ENCODE measurements at places on chromosomes 16 and 17. TPM values are rescaled to one million over a fixed set of nuclear protein-coding genes. Genes with fewer than 3 reads are reported as not detected.

RNF166 gene
- 10.9 TPM for total RNA-seq

KCNG4 gene
- total RNA-seq: not detected

ZNHIT3 gene
- total RNA-seq: 14.0 TPM

DNA sequence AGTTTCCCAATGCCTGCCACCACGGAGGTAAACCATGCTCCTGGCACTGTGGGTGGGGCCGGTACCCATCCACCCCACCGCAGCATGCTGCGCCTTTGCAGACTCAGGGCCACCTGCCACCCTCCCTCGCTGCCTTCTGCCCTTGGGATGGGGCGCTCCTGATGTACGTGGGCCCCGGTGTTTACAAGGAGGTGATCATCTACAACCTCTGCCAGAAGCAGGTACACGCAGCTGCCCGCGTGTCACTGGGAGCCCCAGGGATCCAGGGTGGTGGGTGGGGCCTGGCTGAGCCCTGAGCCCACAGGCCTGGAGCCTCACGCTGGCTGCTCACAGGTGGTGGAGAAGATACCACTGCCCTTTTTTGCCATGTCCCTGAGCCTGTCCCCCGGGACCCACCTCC lies 1.4 kb upstream of the RHOT2 start:
- DNase-seq: no peak

DNA sequence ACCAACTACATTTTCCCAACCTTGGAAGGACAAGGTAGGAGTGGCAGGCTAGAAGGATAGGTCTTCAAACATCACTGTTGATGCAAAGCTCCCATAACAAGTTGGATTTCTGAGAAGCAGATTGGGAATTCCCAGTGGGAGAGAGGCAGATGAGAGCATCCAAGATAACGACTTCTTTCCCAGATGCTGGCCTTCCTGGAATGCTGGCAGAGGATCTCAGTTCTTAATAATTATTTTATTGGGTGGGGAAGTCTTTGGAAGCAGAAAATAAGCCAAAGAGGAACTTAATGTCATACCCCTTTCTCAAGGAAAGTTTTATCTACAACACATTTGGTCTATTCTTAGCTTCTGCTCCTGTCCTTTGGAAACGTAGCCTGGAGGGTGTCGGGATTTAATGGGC lies 64.5 kb downstream of the MPRIP start:
- no peak for DNase-seq

DNA sequence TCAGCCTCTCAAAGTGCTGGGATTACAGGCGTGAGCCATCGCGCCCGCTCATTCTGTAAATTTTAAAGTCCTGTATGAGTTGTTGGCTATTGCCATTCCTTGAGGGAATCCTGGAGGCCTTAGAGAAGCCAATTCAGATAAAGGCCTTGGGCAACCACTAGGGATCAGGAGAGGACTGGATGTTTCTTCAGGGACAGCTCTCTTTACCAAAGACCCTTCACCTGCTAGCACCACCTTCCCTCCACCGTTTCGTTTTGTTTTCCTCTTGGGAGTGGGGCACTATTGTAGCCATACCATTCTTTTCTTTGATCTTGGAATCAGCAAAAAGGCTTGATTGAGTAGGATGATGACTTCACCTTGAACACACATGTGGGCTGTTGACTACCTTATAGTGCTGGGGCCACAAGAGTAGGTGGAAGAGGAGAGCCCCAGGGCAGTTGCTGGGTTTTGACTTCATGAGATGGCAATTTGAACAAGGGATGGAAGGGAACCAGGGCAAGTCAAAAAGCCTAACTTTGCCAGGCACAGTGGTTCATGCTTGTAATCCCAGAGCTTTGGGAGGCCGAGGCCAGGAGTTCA lies 7.0 kb upstream of the ANKRD40CL start:
- no peak for DNase-seq

ITGAD gene
- total RNA-seq: not detected

IGF2BP1 gene
- total RNA-seq: not detected

SLC5A11 gene
- 0.22 TPM for total RNA-seq

DNA sequence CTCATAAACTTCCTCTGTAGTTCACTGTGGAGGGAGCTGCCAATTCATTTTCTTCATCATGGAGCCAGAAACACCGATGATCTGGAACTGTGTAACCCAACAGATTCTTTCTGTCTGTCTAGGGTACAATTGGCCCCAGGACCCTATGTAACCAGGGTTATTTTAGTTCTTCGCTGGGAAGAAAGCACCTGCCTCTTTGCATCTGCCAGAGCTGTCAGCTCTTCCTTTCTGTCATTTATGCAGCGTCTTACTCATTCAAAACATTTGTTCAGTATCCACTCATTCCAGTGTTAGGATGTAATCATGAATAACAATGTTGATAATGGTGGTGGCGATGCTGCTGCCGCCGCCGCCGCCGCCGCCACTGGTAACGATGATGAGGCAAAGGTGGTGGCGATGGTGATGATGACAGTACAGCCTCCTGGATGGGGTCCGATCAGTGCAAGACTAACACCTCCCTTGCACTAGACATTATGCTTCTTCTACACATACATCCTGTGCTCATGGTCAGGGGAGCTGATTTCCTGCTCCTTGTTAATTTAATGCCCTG lies 46.1 kb downstream of the IRX5 start:
- DNase-seq: no peak

GRCh38 chr17:74842146-74842598 lies 17.5 kb downstream of the GRIN2C start:
- DNase-seq: no peak

- DNase-seq: no peak
These were observed 37.7 kb upstream of the TOB1 start for GRCh38 chr17:50903604-50904517.

GRCh38 chr16:67017810-67018488 lies 11.0 kb upstream of the CBFB start:
- DNase-seq: peak; percentile 79

EVPL gene
- 1.3 TPM for total RNA-seq

GRCh38 chr17:28946239-28946638 lies 5.1 kb downstream of the PHF12 start:
- DNase-seq: no peak

OTOP2 gene
- not detected for total RNA-seq

BIRC5 gene
- 0.82 TPM for total RNA-seq

GRCh38 chr17:38893607-38894006 lies 23.7 kb downstream of the LASP1 start:
- DNase-seq: no peak

GRCh38 chr16:77131398-77131797 lies 59.6 kb upstream of the MON1B start:
- no peak for DNase-seq

DNA sequence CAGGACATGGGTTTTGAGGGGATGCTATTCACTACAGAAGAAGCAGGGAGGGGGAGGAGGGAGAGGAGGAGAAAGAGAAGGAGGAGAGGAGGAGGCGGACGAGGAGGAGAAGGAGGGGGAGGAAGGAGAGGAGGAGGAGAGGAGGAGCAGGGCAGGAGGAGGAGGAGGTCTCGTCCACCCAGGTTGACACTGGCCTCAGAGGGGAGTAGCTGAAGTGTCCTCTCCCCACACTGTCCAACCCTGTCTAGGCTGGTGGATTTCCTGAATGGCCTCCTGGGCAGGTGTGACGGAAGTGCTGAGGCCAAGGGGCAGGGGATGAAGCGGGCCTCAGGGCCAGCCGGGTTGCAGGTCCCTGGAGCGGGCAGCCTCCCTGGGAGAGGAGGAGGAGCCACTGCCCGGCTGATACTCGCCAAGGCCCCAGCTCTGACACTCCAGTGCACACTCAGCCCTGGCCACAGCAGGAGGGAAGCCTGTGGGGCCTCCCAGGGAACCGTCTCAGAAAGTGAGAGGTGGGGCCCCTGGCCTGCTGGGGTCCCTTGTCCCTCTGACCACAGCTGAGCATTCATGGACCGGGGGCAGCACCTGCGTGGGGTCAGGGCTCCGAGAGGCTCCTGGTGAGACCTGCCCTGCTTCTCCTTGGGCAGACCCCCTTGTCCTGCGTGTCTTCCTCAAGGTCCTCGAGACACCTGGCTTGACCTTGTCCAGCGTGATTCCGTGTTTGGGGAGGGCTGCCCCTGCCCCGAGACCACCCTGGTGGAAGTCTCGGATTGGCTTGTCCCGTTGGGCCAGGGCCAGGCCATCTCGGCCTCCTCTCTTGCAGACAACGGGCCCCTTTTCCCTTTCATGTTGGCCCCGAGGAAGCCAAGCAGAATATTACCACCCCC lies 200.6 kb upstream of the CIBAR2 start:
- no peak for DNase-seq

GRCh38 chr17:68432086-68432864 lies 25.0 kb downstream of the WIPI1 start:
- peak; percentile 31 for DNase-seq

- DNase-seq: no peak
These were observed 9.8 kb upstream of the CIITA start for GRCh38 chr16:10867199-10867598.

PDILT gene
- total RNA-seq: not detected

- no peak for DNase-seq
These were observed 45.3 kb downstream of the WNT3 start for GRCh38 chr17:46773221-46773605.

GRCh38 chr17:16877099-16877498 lies 94.8 kb downstream of the TNFRSF13B start:
- no peak for DNase-seq
